Naive thymus-derived CD4-positive, alpha-beta T cell (primary cell): ENCODE measurements at places on chromosomes 11 and 22. TPM values are rescaled to one million over a fixed set of nuclear protein-coding genes. Genes with fewer than 3 reads are reported as not detected.

CHADL gene
- total RNA-seq = 0.31 and 0.64 TPM in 2 replicates

- no peaks in the 10 kb centered on the region for H3K36me3 ChIP-seq
- no peak for DNase-seq
- H3K27me3 ChIP-seq = peaks cover 4% of the 10 kb centered on the region
- H3K27ac ChIP-seq = no peak overlapping the region
These were observed 1.1 kb upstream of the NECTIN1 start for GRCh38 chr11:119729951-119730613.

DNA sequence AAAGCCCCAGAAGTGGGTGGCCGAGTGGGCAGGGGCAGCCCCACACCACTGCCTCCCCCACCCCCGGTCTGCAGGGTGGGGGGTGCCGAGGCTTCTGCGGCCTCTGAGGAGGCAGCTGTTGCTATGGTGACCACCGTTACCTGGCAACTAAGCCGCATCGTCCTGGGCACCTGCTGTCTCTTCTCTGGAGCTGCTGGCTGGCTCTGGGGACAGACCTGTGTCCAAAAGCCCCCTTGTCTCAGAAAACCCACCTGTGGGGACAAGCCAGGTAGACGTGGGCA lies 79.9 kb upstream of the PRR5 start:
- no peaks in the 10 kb centered on the region for H3K27me3 ChIP-seq
- H3K4me1 ChIP-seq = peaks cover 12% of the 10 kb centered on the region
- no peak for DNase-seq
- no peak overlapping the region for H3K4me3 ChIP-seq

DNA sequence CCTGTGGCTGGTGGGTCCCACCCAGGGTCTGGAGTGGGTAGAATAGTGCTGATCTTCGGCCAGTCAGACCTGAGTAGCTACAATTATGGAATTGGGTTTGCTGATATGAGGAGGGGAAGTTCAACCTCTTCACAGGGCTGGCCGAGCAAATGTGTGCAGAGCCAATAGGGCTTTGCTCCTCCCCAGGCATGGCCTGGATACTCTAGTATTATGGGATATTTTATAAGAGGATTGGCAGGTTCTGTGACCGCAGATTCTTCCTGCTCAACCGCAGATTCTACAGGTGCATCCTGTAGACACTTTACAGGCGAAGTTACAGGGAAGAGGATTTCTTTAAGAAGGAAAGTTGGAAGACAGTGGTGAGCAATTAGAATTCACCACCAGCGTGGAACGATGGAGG lies 44.3 kb downstream of the TBC1D22A start:
- H3K4me1 ChIP-seq = peaks cover 15% of the 10 kb centered on the region
- peaks cover 6% of the 10 kb centered on the region for H3K36me3 ChIP-seq
- H3K4me3 ChIP-seq = no peak overlapping the region
- H3K27me3 ChIP-seq = no peaks in the 10 kb centered on the region
- H3K27ac ChIP-seq = no peak overlapping the region
- DNase-seq = no peak

GRCh38 chr11:76329983-76330382 lies 50.9 kb downstream of the THAP12 start:
- no peak overlapping the region for H3K4me3 ChIP-seq
- no peaks in the 10 kb centered on the region for H3K36me3 ChIP-seq
